T-helper 9 cell (primary cell): ENCODE measurements at places on chromosomes 16 and 17.

DNA sequence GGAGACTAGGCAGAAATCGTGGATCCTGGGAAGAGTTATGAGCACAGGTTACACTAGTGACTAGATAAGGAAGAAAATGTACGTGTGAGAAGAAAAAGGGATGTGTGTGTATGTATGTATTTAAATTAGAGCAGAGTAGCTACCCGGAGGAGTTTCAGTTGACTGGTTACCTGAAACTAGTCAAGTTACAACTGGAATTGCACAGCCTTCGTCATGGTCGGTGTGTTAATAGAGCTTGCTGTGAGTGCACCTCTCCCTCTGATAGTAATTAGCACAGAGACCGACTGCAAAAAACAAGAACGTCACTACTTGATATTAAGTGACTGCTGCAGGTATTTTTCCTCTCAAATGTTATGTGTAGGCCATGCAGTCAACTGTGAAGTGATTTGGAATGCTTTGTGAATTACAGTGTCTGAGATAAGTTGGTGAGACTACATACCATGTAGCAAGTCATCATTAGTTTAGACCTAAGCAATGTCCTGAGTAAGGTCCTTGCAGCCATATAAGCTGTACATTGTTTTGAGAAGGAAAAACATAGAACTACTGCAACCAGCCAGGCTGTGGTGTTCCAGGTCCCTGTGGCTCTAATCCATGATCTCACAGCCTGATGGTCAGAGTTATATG, 95.7 kb downstream of the WNT3 start:
- no peak for DNase-seq

- no peak for DNase-seq
These were observed 9.0 kb downstream of the CAPNS2 start for GRCh38 chr16:55575496-55575895.

GRCh38 chr17:38981636-38982035, 14.4 kb upstream of the FBXO47 start:
- no peak for DNase-seq

DNA sequence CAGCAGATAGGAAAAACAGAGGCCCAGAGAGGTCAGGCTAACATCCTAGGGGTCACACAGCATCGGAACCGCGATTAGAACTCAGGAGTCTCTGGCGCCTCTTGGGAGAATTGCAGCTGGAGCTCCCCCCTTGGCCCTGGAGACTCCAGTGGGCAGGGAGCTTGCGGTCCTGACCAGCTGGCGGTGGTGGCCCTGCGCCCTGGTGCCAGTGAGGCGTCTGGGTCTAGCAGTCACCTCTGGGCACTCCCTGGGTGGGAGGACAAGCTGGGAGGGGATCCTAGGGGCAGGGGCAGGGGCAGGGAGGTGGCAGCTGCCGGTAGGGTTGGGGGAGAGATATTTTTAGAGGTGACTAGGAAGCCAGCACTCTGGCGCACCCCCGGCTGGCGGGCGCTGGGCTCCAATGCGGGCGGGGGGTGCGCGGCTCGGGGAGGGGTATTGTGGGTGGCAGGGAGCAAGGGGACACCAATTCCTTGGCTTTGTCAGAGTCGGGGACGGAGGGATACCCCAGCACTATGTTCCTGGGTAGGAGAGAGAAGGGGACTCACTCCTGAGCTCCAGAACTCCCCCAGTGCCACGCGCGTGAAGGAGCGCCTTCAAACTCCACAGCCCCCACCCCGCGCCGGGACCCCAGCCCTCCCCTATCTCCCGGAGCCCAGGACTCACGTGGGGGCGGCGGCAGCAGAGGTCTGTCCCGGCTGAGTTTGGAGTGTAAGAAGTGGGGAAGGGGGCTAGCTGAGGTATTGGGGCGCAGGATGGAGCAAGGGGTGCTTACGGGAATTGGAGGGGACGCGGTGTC, 584 bp downstream of the PHOSPHO1 start:
- DNase-seq: no peak

GRCh38 chr16:66274335-66275110, 92.0 kb upstream of the CDH5 start:
- DNase-seq: no peak

- DNase-seq: no peak
These were observed 695.4 kb upstream of the KIF2B start for GRCh38 chr17:53127331-53127730.

- no peak for DNase-seq
These were observed 133.9 kb upstream of the NUDT7 start for GRCh38 chr16:77588389-77588788.

DNA sequence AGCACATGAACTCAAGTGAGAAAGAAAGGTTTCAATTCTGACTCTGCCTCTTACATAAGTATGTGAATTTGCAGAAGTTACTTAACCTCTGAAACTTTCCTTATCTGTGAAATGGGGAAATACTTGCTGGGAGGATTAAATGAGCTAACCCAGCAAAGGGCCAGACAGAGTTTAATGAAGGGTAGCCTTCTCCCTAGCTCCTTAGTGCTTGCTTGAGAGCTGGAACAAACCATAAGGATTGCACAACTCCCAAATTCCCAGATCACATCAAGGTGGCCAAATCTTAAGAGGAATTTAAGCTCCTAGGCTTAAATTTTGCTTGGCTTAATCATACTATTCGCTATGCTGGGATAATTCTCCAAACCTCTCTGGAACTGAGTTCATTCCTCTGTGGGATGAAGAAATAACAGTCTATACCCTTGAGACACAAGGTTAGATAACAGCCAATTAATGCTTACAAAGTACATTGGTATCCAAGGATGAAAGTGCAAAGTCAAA, 11.8 kb upstream of the WSB1 start:
- DNase-seq: no peak

DNA sequence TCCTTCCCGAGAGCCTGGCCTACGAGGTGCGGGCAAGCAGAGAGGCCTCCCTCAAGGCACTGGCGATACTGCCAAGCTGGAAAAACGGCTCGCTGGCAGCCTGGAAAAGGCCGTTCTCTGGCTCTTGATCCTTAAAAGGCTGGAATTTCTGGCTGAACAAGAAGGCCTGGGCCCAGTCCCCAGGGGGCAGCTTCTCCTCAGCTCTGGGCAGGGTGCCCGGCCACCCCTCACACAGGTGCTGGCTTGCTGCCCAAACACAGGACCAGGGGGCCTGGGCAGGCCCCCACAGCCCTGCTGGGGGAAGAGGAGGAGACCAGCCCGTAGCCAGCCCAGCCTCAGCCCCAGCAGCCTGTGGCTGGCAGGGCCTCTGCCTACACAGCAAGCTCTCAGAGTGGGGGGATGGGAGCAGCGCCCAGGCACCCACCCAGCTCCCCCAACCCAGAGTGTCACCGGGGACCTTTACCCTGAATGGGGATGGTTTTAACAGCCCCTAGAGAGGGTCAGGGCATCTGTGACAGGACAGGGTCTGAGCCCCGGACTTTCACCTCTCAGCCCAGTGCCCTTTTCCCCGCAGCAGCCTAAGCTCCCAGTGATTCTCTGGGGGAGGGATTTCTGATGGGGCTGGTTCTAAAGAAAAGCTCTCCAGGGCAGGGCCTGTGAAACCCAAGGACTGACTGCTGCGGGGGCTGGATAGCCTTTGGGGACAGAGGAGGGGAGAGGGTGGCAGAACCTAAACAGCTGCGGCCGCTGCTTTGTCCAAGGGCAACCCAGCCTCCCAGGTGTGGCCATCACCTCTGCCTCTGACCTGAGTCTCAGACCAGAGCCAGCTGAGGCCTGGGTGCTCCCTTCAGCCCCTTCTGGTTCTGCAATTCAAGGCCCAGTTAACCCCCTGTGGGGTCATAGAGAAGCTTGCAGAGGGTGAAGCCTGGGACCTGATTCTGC, 38.6 kb upstream of the TOB1 start:
- no peak for DNase-seq

DNA sequence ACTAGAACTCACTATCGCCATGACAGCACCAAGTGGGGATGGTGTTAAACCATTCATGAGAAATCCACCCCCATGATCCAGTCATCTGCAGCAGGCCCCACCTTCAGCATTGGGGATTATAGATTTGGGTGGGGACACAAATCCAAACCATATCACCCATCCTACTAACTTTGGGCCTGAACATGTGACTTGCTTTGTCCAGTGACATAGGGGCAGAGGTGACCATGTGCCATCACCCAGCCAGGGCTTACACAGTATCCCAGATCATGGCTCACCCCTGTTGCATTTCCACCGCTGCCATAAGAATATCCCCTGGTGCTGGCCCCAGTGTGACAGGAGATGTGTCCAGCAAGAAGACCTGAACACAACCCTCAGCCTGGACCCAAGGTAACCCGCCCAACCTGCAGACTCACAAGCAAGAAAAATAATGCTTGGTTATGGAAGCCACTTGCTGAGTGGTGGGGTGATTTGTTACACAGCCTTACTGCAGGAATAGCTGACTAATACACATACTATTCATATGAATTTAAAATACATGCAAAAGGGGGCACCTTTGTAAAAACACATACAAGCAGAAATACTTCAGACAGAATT, 130.9 kb downstream of the GSG1L start:
- DNase-seq: no peak

DNA sequence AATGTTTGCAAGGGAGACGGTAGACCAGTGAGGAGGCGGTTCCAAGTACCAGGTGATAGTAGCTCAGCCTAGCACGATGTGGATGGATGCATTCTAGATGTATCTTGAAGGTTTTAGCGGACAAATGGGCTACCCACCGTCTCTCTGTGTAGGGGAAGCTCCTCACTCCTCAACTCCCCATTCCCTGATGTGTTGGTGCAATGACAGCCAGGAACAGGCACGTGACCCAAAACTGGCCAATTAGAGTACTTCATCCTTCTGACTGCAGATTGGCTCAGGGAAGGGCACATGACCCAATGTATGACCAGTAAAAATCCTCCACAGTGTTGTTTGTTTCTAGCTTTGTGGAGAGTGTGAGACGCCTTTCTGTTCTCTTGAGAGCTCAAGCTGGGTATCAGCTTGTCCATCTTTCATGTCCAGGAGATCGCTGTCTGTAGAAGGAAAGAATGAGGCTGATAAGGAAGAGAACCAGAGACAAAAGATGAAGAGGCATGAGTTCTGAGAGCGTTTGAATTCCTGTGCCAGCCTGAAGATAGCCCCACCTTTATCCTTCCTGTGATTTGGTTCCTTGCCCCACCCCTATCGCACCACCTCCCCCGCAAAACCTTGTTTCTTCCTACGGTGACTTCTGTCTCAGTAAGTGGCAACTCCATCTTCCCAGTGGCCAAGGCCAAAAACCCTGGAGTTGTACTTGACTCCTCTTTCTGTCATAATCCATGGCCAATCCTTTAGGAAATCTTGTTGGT, 2.3 kb upstream of the BORCS6 start:
- DNase-seq: no peak

DNA sequence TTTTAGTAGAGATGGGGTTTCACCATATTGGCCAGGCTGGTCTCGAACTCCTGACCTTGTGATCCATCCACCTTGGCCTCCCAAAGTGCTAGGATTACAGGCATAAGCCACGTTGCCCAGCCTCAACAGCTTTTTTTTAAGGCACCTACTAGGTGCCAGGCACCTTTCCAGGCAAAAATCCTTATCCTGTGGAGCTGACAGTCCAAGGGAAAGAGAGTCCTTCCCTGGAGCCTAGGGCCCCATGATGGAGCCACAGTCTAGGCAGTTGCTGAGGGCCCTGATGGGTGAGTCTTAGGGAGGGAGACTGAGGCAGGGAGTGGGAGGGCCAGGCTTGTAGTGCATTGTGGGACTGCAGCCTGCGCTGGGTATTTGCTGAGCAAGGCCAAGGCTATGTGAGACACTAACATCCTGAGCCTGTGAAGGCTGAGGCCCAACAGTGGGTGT, 79.6 kb upstream of the TOB1 start:
- no peak for DNase-seq

- DNase-seq: no peak
These were observed 108.5 kb upstream of the RCVRN start for GRCh38 chr17:10013365-10014112.

GRCh38 chr16:81201267-81201666, 37.2 kb upstream of the BCO1 start:
- no peak for DNase-seq

DNA sequence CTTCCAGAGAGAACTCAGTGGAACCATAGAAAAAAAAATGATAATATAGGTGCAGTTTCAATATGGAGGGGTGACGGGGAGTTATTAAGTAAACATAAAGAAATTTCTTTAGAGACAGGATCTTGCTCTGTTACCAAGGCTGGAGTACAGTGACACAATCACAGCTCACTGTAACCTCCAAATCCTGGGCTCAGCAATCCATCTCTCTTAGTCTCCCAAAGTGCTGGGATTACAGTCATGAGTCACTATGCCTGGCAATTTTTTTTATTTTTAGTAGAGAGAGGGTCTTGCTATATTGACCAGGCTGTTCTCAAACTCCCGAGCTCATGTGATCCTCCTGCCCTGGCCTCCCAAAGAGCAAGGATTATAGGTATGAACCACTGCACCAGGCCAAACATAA, 48.8 kb downstream of the NLRC5 start:
- DNase-seq: no peak
